ENCODE measurements at places on chromosomes 3 and 15.

GRCh38 chr15:89115547-89115946, 27.3 kb downstream of the ABHD2 start:
- DNase-seq = no peak

- DNase-seq = no peak
These were observed 31.2 kb downstream of the RYR3 start for GRCh38 chr15:33341953-33342352.

DNA sequence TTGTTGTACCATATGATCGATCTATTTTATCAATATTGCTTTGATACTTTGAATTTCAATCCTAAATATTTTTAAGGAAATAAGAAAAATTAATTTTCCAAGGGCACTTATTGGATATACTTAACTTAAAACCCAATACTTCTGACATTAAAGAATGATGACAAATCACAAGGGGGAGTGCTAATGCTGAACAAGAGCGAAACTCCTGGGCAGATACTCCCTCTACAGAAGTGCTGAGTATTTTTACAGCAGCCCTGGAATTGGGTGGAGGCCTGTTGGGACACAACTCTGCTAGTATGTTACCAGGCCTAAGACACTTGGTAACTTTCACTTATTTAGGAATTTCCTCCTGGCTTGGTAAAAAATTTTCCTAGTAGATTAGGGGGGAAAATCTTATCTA, 46.2 kb downstream of the DENND6A start:
- peak; percentile 37 for DNase-seq

- no peak for DNase-seq
These were observed 1.9 kb upstream of the EIF3J start for GRCh38 chr15:44535092-44535491.

GRCh38 chr3:173221010-173221409, 80.0 kb upstream of the SPATA16 start:
- DNase-seq = no peak

GRCh38 chr15:92021792-92022191, 168.3 kb downstream of the SLCO3A1 start:
- DNase-seq = no peak

GRCh38 chr15:50876989-50877360, 31.5 kb upstream of the AP4E1 start:
- DNase-seq = peak; percentile 99

GRCh38 chr3:190155752-190156151, 35.1 kb upstream of the P3H2 start:
- no peak for DNase-seq

DNA sequence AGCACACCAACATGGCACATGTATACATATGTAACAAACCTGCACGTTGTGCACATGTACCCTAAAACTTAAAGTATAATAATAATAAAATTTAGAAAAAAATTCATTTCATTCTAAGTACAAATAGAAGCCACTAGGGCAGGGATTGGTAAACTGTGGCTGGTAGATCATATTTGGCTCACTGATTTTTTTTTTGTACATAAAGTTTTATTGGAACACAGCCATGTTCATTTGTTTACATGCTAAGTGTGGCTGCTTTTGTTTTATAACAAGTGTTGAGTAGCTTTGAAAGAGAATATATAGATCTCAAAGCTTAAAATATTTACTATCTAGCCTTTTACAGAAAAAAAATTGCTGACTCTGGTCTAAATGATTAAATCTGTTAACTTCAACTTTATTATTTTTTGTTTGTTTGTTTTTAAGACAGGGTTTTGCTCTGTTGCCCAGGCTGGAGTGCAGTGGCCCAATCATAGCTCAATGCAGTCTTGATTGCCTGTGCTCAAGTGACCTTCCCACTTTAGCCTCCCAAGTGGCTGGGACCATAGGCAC, 32.8 kb downstream of the SLC30A4 start:
- DNase-seq = no peak

DNA sequence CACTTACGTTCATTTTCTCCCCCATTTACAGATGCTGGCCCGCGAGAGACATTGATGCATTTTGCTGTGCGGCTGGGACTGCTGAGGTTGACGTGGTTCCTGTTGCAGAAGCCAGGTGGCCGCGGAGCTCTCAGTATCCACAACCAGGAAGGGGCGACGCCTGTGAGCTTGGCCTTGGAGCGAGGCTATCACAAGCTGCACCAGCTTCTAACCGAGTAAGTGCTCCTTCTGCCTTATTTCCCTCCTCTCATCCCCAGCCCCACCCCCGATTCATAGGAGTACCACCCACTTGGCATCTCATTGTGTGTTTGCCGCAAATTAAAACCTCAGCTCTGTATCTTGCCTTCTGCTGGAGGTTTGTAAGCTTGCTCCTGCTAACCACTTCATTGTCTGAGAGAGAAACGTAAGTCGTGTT, 163.3 kb downstream of the AKAP13 start:
- no peak for DNase-seq

GRCh38 chr3:143529018-143529478, 319.2 kb downstream of the SLC9A9 start:
- DNase-seq = no peak

DNA sequence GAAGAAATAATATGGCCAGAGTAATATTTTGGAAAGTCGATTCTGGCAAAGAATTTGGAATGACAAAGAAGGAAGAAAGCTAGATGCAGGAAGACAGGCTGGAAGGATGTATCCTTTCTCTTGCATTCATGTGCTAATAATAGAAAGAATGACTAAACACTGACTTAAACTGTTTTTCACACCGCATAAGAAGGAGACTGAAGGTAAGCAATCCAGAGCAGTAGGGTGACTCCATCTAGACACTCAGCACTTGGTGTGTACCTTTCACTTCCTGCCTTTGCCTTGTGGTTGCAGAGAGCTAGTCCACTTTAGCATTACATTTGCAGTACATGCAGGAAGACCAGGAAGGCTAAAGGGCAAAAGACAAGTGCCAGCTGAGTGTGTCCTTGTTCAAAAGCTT, 234.6 kb downstream of the RBMS3 start:
- DNase-seq = peak; percentile 58

- peak; percentile 66 for DNase-seq
These were observed 55.0 kb downstream of the GOLIM4 start for GRCh38 chr3:168040607-168041208.

GRCh38 chr3:20646425-20646824, 460.4 kb upstream of the SGO1 start:
- peak; percentile 38 for DNase-seq

- no peak for DNase-seq
These were observed 55.0 kb downstream of the BSN start for GRCh38 chr3:49609314-49609713.

- no peak for DNase-seq
These were observed 18.5 kb downstream of the SERPINI1 start for GRCh38 chr3:167754049-167754448.

GRCh38 chr3:192772240-192772894, 45.0 kb upstream of the FGF12 start:
- peak; percentile 26 for DNase-seq

- no peak for DNase-seq
These were observed 24.1 kb downstream of the TSPAN3 start for GRCh38 chr15:77046704-77047412.

GRCh38 chr15:61182946-61183345, 46.2 kb downstream of the RORA start:
- no peak for DNase-seq

GRCh38 chr15:98731712-98732450, 83.5 kb downstream of the IGF1R start:
- DNase-seq = no peak

- DNase-seq = no peak
These were observed 769.5 kb downstream of the TUSC7 start for GRCh38 chr3:117479095-117479494.

- no peak for DNase-seq
These were observed 209.9 kb downstream of the OCA2 start for GRCh38 chr15:27889258-27889657.

DNA sequence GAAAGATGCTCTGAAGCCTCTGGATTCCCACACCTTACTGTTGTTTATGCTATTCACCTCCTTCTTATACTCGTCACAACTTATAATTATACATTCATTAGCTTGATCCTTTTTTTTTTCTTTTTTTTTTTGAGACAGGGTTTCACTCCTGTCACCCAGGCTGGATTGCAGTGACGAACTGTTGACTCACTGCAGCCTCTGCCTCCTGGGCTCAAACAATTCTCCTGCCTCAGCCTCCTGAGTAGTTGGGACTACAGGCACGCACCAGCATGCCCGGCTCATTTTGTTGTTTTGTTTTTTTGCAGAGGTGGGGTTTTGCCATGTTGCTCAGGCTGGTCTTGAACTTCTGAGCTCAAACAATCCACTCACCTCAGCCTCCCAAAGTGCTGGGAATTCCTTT, 143.6 kb downstream of the PLCL2 start:
- DNase-seq = no peak

- DNase-seq = no peak
These were observed 76.2 kb upstream of the ADPGK start for GRCh38 chr15:72859757-72860145.

DNA sequence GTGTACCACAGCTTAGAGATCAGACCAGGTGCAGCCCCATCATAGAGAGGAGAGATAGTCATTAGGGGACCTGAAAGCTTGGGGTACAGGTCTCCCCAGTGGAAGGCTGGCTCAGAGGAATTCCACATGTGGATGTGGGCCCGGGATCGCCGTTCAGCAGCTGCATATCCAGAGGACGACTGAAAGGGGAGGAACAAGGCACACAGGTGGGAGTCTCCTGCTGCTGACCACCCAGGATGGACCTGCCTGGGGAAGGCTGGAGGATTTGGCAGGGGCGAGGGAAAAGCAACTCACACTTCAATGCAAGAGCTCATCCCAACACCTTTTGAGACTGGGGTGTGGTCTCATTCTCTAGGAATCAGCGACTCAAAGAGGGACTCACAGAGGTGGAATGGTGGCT, 25.0 kb upstream of the MRPS22 start:
- DNase-seq = no peak

- DNase-seq = no peak
These were observed 27.8 kb upstream of the PIK3CB start for GRCh38 chr3:138862531-138862923.

DNA sequence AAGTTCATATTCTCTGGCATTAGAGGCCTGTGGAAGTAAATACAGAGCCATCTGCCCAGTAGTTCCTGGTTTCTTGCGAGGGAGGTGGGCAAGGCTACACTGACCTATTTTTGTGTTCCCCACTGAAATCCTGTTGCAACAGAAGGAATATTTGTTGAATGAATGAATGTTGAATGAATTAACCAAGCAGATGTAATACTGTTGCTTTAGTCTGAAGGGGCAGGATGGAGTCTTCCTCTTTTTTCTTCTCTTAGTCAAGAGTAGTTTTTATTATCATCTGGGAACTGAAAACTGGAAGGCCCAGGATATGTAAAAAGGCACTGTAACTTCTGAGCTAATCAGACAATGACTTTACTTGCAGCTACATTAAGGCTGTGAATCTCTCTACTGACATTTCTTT, 17.1 kb downstream of the BLOC1S6 start:
- DNase-seq = no peak

DNA sequence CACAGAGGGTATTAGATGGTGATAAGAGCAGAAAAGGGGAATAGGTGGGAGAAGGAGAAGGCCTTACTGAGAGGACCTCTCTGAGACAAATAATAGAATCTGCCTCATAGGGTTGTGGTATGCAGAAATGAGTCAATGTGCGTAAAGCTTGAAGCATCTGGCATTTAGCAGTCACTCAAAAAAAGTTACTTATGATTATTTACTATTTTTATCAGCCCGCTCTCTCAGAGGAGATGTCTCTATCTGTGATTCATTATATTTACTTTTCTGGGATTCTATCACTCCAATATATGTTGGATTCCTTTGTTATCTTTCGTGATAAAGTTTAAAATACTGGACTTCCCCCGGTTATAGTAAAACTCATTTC, 4.6 kb upstream of the TM4SF1 start:
- DNase-seq = peak; percentile 79

DNA sequence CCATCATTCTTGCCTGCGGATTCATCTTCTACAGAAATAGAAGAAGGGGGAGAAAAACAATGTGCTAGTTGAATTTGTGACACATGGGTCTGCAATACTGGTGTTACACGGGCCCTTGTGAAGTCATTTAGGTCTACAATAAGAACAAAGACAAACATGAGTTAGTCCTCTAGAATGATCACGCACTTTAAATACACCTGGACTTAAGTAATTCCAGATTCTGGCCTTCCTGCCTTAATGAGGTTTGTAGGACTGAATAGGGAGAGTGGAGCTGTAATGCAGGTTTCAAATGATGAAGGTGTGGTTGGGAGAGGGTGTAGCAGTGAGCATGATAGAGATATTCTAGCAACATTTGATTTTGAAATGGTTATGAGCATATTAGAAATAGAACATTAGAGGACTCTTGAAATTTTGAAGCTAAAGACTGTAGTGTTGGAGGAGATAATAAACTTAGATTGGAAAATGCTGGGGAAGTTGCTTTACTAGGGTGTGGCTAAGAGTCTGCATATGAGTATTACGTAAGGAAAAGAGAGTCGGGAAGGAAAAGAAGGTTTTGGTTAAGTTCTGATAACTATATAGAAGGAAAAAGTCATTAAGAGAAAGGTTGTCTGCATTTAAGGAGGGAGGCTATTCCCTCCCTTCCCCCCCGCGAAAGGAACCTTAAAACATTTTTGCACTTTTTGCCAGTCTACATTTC, 606 bp downstream of the EIF2A start:
- DNase-seq = no peak

- no peak for DNase-seq
These were observed 69.0 kb upstream of the SAMMSON start for GRCh38 chr3:69930564-69930963.

GRCh38 chr3:111521891-111522290, 20.1 kb upstream of the CD96 start:
- DNase-seq = peak; percentile 41

GRCh38 chr3:46675843-46676567, 17.5 kb downstream of the ALS2CL start:
- no peak for DNase-seq

- no peak for DNase-seq
These were observed 89.5 kb upstream of the MANF start for GRCh38 chr3:51295625-51296024.

DNA sequence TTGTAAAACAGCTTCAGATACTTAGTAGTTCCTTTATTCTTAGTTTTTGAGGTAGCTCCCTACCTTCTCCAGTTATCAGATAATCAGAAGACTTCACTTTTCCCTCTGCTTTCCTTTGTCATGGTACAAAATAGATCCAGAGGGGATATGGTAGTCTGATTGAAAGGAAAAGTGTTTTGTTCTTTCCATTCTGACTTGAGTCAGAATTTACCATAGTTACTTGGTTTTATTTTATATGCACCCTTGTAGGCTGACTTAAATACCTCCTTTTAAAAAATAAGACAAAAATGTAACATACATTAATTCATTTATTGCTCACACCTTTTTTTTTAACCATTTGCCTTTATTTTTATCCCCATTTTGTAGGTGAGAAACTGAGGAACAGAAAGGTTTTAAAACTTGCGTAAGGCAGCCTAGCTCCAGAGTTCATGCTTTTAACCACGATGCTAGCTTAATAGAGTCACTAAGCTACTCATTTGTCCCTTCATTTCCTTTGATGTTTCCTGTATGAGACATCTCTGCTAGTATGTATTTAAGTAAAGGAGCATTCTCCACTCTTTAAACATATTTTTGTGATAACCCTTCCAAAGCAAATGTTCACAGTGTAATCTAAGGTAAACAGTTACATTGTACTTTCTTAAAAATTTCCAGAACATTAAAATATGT, 187.5 kb downstream of the KLHL25 start:
- DNase-seq = no peak

Data from fibroblast of upper back skin (primary cell).